ENCODE measurements at places on chromosomes 4 and X. TPM values are rescaled to one million over a fixed set of nuclear protein-coding genes. Genes with fewer than 3 reads are reported as not detected.

GRCh38 chr4:181281451-181281850, 961.8 kb upstream of the TENM3 start:
- DNase-seq, result no peak

- DNase-seq, result no peak
These were observed 1820.1 kb upstream of the TENM3 start for GRCh38 chr4:180422989-180423711.

DNA sequence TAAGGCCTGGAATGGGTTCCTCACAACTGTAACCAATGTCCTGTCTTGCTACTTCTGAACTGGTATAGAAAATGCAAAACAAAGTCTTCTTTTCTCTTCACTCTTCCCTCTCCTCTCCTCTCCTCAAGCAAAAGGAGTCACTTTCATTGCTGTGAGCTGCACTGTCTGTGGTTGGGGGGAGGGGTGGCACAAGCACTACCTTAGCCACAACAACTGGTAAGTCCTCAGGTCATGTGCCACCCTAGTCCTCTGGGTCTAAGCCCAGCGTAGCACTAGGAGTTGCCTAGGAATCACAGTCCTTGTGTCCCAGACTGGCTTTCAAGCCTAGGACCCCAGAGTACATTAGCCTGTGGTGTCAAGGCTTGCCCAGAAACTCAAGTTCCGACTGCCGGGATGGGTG, 859.3 kb upstream of the AMOT start:
- no peak for DNase-seq

DNA sequence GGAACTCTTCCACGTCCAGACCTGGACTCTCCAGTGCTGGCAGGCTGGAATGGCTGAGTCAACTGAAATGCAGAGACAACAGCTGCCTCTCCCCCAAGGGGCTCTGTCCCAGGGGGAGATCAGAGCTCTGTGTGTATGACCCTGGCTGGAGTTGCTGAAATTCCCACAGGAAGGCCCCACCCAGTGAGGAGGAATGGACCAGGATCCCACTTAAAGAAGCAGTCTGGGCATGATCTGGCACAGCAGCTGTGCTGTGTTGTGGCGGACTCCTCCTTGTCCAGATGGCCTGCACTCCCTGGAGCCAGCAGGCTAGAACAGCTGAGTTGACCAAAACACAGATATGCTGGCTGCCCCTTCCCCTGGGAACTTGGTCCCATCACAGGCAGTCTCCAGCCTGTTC, 25.4 kb downstream of the C4orf17 start:
- DNase-seq, result no peak

- DNase-seq, result no peak
These were observed at the start of gene TMEM150C for GRCh38 chr4:82561786-82562563. TSS of gene TMEM150C (minus strand) at chr4:82561988. CDS start at chr4:82504657, 57,331 bp downstream.

DNA sequence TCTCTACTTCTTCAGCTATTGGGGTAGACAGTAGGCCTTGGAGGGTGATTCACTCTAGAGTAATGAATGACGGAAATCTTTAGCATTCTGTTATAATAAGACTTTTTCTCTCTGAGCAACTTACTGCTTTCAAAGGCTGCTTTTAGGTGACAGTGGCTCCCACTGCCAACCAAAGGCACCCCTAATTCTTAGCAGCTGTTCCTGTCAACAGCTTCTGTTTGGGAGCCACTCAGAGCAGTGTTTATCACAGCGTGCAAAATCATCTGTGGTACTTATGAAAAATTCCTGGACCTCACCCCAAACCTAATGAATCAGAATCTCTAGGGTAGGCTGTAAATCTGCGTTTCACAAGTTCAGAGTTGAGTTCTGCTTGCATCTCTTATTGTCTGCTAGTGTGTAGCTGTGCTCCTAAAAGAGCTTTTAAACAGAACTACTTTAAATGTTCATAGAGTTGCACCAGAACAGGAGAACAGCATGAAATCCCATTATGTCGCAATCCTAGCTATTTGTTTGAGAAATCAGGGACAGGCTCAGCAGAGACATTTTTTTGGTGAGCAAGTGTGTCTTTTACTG, 52.8 kb upstream of the POU4F2 start:
- DNase-seq, result no peak

DNA sequence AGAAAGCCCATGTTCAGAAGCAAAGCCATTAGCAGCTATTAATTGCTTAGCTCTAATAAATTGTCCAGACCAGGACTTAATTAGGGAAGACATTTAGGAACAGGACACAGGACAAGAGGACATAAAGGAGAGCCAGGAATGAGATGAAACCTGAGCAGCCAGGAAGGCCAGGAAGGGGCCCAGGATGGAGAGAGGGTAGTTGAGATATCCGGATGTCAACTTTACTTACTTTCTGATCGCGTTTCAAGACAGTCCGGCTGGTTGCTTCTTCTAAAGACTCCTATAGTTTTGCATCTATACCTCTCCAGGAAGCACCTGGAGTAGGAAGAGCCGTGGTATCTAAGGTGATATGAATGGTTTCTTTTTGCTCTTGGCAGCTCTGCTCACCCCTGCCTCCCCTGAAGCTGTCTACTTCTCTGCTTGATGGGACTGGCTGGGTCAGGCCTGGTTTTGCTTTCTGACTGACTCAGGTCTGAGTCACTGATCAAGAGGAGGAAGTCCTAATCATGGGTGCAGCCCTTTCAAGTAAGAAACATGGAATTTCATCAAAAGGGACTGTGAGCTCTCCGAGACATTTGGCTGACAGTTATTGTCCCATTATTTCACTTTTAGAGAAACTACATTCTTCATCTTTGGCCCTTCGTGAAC, 733.3 kb downstream of the RPA4 start:
- DNase-seq, result no peak

GRCh38 chrX:153925387-153925738, 701 bp downstream of the ARHGAP4 start:
- no peak for DNase-seq

- DNase-seq, result no peak
These were observed 73.3 kb downstream of the CYLC1 start for GRCh38 chrX:83934220-83934619.

- DNase-seq, result peak; percentile 62
These were observed 769 bp downstream of the TCEAL1 start for GRCh38 chrX:103629318-103630170.

GRCh38 chrX:138669693-138670092, 41.8 kb downstream of the FGF13 start:
- DNase-seq, result no peak

GRCh38 chr4:42501624-42502401, 104.5 kb downstream of the SHISA3 start:
- no peak for DNase-seq

- DNase-seq, result no peak
These were observed 80.1 kb downstream of the GALNT7 start for GRCh38 chr4:173248690-173249089.

DNA sequence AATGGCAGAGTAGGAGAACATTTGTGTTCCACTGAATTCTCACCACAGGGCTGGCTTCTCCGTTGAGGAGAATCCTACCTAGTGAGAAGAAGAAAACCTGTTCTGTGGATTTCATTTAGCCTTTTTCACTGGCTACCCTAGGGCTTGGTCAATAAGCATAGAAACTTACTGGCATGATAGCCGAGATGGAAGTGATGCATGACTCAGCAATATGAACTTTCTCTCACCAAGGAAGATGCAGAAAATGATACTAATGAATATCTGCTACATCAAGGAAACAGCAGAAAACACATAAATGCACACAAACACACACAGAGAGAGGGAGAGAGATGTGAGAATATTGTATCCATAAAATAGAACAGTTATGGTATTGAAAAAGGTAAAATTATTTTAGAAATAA, 216.3 kb downstream of the HHIP start:
- DNase-seq, result no peak

DNA sequence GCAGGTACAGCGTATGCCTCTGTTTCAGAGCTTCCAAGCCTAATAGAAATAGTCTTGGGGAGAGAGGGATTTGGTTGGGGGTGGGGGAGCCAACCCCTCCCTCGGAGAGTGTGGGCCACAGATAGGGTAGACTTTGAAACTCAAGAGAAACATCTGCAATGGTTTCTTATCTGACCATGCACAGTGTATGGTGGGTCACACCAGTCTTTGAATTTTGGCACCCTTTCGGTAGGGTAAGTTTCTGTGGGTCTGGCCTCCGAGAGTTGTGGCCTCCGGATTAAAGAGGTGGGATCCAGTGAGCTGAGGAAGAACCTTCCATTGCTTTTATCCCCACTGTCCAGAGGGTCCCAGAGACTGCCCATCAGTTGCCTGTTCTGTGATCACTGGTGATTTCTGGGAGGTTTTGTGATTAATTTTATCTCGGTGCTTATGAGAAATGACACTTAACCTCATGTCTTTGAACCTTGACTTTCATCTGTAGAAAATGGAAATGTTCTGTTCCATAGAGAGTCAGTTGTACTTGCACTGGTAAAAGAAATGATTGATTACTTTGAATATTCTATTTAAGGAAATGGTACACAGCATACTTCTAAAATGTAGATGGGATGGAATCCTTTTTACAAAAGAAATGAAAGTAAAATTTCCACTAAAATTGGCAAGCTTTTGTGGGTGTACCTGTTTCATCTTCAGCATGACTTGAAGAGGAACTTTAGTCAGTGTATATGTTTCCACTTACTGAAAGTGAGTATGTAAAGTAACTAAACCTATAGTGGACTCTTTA, 62.7 kb downstream of the TMEM131L start:
- no peak for DNase-seq

DNA sequence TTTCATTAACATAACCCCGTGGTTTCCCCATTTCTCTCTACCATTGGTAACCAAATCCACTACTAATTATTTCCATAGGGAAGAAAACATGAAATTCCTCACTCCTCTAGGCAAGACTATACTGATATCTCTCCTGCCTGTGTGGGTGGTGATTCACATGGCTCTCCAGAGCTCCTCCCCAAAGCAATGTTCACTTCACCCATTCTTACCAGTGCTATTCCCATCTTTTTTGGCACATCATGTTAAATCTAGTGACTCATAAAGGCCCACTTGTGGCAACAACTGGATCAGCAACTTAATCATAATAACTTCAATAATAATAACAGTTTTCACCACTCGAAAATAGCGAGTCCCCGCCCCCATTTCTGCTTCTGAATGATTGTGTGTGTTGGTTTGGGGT, 6.1 kb upstream of the HCCS start:
- no peak for DNase-seq

DNA sequence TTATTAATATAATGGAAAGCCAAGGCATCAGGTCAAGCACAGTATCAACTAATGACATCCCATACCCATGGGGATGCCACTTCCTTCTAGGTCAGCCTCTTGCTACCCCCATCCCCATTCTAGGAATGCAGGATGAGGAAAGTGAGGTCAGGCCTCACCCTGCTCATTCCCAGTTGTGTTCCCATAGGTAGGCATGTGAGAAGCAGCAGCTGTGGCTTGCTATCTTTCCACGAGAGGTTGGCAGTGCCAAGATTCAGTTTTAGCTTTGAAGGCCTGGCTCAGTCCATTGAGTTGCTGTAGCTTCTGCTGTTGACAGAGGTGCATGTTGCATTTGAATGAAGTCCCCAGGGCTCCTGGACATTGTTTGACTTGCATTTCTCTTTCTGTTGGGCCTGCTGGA, 15.5 kb downstream of the LONRF3 start:
- no peak for DNase-seq

DNA sequence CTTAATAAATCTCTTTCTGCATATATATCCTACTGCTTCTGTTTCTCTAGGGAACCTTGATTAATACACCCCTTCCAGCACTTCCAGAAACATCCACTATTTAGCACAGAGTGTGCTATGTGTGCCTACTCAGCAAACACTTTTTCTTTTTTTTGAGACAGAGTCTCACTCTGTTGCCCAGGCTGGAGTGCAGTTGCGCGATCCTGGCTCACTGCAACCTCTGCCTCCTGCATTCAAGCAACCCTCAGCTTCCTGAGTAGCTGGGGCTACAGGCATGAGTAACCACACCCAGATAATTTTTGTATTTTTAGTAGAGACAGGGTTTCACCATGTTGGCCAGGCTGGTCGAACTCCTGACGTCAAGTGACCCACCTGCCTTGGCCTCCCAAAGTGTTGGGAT, 266.9 kb upstream of the DIAPH2 start:
- DNase-seq, result no peak

DNA sequence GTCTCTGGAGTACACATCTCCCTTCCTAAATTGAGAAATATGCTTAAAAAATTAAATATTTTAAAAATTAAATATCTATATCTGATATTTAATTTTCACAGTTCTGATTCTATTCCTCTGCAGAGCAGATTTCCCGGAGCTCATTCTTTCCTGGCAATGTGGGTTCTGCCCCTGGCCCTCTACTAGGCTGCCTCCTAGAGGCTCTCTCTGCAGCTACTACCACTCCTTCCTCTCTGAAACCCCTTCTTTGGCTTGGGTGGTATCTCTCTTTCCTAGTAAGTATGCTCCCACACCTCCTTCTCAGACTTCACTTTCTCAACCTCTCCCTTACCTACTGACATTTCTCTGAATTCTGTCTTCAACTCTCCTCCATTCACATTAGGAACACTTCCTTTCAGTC, 45.3 kb downstream of the RPGR start:
- DNase-seq, result no peak

DNA sequence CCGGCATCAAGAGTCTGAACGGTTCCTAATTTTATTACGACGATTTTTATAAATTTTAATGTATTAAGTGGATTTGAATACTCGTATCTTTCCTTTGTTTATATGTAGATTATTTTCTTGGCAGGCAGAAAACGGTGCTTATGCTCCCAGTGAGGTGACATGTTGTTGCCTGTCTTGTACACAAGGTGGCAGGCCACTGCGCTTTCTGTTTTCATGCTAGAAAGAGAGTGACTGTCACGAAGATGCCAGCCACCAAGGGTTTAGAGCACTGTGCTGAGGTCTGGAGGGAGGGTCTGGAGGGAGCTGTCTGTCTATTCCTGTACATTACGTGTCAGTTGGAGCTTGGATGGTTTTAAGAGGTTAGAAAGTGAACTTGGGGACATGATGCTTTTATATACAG, 87.7 kb downstream of the SHROOM2 start:
- DNase-seq, result no peak

DNA sequence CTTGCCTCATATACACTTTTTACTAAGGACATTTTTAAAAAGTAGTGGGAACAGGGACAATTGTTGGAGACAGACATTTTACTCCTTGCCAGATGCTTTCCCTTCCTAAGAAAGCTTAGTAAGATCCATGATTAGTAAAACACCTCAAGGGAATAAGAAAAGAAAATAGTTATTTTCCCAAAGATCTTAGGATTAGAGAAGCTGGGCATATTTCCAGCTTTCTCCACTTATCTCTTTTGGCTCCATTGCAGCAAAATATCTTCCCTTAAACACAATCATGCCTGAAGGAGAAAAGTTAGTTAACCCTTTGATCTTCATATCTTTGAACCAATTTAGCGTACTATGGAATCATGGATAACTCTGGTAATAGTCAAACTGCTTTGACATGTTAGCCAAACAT, 257.9 kb downstream of the PCDH18 start:
- no peak for DNase-seq

DNA sequence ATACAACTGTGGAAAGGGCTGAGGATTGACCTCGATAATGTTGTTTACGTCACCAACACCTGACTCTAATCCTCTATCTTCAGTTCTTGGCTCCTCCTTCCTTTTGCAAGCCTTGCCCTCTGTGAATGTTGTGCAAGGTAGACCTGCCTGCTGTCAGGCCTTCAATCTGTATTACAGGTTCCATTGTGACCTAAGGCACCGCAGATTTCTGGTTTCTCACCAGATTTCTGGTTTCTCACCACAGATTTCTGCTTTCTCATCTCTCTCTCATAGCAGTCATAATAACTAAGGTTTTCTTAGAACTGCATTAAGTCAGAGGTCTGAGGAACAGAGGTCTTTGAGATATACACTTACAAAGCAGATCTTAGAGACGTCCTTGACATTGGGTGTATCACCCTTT, 51.5 kb upstream of the ETNPPL start:
- no peak for DNase-seq

NHSL2 gene
- 0.19 TPM for total RNA-seq

KLHL13 gene
- total RNA-seq, result 9.4 TPM

AKAP14 gene
- not detected for total RNA-seq

NFKB1 gene
- 35.0 TPM for total RNA-seq

C4orf54 gene
- total RNA-seq, result 0.63 TPM

FAM184B gene
- total RNA-seq, result not detected

All from SJSA1 (cell line).